ENCODE measurements at places on chromosomes 12 and 14. TPM values are rescaled to one million over a fixed set of nuclear protein-coding genes. Genes with fewer than 3 reads are reported as not detected.

BCL11B gene
- polyA plus RNA-seq, result 0.42 TPM

CLEC6A gene
- not detected for polyA plus RNA-seq

NANOG gene
- not detected for polyA plus RNA-seq

KIF21A gene
- polyA plus RNA-seq, result 21.9 TPM

ACRBP gene
- 0.36 TPM for polyA plus RNA-seq

KRT72 gene
- polyA plus RNA-seq, result not detected

SLC7A7 gene
- polyA plus RNA-seq, result 30.1 TPM

SLC5A8 gene
- polyA plus RNA-seq, result not detected

RFLNA gene
- polyA plus RNA-seq, result not detected

NFATC4 gene
- polyA plus RNA-seq, result 0.10 TPM

CIROP gene
- polyA plus RNA-seq, result not detected
